Osteoblast (primary cell): ENCODE measurements at places on chromosomes 3 and 15. TPM values are rescaled to one million over a fixed set of nuclear protein-coding genes. Genes with fewer than 3 reads are reported as not detected.

DPP8 gene
- total RNA-seq, result 40.9 and 42.4 TPM in 2 replicates

ZNF860 gene
- 0.59 and 0.72 TPM in 2 replicates for total RNA-seq

ARGFX gene
- not detected in 2 replicates for total RNA-seq

GOLGA8J gene
- total RNA-seq, result 0.29 TPM in 1 of 2 replicates, not detected in the other

IVD gene
- 38.6 and 46.3 TPM in 2 replicates for total RNA-seq

SPSB4 gene
- total RNA-seq, result not detected in 2 replicates

FANCD2OS gene
- total RNA-seq, result not detected in 2 replicates

SSUH2 gene
- not detected in 2 replicates for total RNA-seq

EHHADH gene
- total RNA-seq, result 3.2 and 4.0 TPM in 2 replicates

ABHD14A gene
- 16.5 and 18.8 TPM in 2 replicates for total RNA-seq

IL12A gene
- total RNA-seq, result 3.2 and 4.7 TPM in 2 replicates

GOLGA6L7 gene
- total RNA-seq, result not detected in 2 replicates

TM6SF1 gene
- total RNA-seq, result 0.29 and 0.36 TPM in 2 replicates

AGTR1 gene
- 10.5 and 13.3 TPM in 2 replicates for total RNA-seq

HRG gene
- not detected in 2 replicates for total RNA-seq

SLC22A14 gene
- 0.29 and 0.36 TPM in 2 replicates for total RNA-seq

CASR gene
- not detected in 2 replicates for total RNA-seq

LTK gene
- total RNA-seq, result not detected in 2 replicates

STAB1 gene
- total RNA-seq, result 0.59 and 1.1 TPM in 2 replicates

SAMD7 gene
- total RNA-seq, result not detected in 2 replicates

PAQR5 gene
- 1.1 and 1.5 TPM in 2 replicates for total RNA-seq

MCTP2 gene
- 16.3 and 18.6 TPM in 2 replicates for total RNA-seq

AMIGO3 gene
- total RNA-seq, result 0.29 and 1.8 TPM in 2 replicates

LAMB2 gene
- total RNA-seq, result 355 and 450 TPM in 2 replicates

NUP210 gene
- under 0.01 TPM in 2 replicates for total RNA-seq
